NCI-H526 (cell line): ENCODE measurements at places on chromosomes 16 and 17.

- no peak for DNase-seq
These were observed 684 bp upstream of the NUDT16L1 start for GRCh38 chr16:4692460-4693295.

- no peak for DNase-seq
These were observed 11.0 kb upstream of the NFATC3 start for GRCh38 chr16:68073902-68074760.

GRCh38 chr17:33292981-33293867 lies at the start of gene ASIC2:
ASIC2 (minus strand) TSS chr17:33293295.
- no peak for DNase-seq

- DNase-seq: no peak
These were observed 39.4 kb upstream of the ZNF750 start for GRCh38 chr17:82879241-82879640.

DNA sequence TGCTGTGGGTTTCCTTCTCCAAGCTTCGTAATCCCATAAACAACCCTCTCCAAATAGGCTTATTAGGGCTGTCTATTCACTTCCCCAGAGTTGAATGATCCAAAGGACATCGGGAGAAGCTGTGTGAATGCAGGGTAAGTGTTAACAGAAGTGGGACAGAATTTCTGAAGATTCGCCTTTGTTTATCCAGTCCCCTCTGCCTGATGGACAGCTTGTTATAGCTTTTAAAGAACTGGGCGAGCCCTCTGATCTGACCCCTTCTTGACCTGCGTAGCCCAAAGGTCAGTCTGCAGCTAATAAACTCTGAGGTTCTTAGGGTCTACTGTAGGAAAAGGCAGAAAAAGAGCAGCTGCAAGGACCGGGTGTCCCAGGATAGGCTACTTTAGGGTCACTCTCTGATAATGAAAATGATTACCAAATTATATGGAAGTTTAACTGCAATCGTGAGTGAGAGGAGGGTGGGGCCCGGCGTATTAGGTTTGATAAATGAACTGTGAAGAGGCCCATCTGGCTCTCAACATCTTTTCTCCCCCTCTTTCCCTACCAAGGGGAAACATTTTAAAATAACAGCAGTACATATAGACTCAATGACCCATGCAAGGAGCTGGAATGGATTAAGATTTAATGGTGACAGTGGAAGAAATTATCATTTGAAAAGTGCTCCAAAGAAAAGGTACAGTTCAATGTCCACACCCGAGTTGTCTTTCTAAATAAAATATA lies 233.4 kb downstream of the FTO start:
- no peak for DNase-seq

DNA sequence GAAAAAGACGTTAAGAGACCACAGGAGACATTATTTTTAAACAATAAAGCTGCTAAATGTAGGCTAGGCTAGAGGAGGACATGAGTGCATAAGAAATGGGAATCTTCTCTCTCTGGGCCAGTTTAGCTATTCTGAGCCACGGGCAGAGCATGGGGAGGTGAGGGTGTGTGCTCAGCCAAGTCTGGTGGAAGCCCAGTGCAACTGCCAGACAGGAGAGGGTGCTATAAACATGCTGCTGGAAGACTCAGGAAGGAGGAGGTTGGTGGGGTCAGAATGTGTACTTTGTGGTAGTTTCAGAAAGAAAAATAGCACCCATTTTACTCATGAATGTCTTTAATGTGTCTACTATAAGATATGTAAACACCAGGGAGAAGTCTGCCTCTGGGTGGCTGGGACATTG lies 5.9 kb upstream of the SDK2 start:
- DNase-seq: peak; percentile 41

- DNase-seq: peak; percentile 66
These were observed 25.8 kb upstream of the HLF start for GRCh38 chr17:55238931-55239297.

DNA sequence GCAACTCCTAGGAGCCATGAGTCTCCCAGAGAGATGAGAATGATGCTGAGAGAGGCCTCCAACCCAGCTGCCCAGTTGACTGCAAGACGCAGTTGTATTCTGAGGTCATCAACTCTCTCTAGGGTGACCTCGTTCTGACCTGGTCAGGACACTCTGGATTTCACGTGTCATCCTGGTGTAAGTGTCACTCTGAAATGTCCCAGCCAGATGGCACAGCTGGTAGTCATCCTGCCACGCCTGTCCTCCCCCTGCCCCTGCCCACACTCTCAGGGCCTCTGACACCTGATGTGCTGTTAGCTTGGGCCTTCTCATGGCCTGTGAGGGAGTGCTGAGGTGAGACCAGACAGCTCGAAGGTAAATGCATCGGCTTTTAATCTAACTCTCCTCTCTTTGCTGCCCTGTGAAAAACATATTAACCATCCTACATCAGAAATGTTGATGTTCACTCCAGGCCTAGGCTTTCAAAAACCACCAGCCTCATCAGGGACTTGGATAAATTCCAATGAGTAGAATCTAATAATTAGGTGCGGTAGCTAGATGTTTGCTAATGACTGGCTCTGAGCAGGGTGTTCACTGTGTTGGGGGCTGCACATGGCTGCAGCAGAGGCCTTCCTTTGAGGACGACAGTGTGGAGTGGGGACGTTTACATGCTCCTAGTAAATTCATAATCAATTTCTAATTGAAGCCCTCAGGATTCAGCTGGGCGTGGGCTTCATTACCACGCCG lies 13.8 kb downstream of the MLYCD start:
- DNase-seq: no peak

GRCh38 chr16:48503336-48503735 lies 106.6 kb downstream of the N4BP1 start:
- no peak for DNase-seq
